ENCODE measurements at places on chromosomes 4 and X.

DNA sequence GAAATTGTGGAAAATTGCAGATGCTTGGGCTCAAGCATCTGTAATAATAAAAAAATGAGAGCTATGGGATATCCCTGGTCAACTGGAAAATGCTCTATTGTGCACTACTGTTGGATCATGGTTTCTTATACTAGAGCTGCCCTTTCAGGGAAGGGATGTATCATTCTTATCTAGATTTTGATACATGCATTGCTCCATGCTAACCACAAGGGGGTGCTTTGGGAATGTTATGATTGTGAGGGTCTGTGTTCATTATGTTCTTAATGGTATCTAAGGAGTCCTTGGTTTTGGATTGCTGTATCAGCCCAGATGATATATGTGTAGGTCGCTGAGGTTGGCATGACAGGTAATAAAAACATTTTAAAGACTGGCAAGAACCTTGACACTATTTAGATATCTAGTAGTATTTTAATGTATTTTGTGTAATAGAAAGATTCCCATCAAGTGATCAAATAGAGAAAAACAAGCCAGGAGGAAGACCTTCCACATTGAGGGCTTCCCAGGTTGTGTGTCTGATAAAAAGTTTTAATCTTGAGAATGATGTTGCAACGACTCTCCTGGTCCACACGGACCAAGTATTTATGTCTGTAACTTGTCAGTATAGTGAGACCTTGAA, 49.2 kb upstream of the TLR2 start:
- DNase-seq, result no peak

DNA sequence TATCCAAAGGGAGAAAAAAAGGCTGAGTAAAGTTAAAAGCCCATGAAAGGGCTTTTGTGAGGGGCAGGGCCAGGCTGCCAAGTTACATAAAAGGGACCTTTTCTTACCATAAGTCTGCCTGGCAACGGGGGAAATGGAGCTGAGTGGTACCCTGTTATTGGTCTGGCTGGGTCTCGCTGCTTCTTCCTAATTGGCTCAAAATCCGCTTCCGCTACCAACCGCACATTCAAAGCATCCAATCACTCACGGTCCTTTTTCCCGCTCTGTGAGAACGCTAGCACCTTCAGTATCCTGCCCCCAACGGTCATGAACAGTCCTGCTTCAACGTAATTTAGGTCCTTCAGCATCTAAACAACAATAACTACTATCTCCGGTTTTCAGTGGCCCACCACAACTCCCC, 611 bp downstream of the TEX11 start:
- no peak for DNase-seq

GRCh38 chr4:48795108-48795507, 15.0 kb upstream of the FRYL start:
- DNase-seq, result no peak

- DNase-seq, result no peak
These were observed 6.4 kb upstream of the SLC10A6 start for GRCh38 chr4:86855572-86855971.

DNA sequence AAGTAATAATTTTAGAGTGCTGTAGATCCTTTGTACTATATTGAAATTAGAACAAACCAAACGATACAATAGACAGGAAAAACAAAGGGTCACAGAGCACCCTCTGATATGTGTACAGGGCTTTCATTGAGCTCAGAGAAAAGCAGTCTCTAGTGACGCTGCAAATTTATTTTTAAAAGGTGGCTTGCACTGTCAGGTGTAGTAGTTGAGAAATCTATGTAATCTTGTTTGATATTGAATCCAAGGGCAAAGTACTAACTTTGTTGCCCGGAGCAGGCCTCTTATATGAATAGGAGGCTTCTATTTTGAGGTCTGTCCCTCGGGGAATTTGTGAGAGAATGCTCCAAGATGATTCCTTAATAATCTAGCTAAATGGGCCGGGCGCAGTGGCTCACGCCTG, 1755.5 kb downstream of the PCDH7 start:
- DNase-seq, result no peak

DNA sequence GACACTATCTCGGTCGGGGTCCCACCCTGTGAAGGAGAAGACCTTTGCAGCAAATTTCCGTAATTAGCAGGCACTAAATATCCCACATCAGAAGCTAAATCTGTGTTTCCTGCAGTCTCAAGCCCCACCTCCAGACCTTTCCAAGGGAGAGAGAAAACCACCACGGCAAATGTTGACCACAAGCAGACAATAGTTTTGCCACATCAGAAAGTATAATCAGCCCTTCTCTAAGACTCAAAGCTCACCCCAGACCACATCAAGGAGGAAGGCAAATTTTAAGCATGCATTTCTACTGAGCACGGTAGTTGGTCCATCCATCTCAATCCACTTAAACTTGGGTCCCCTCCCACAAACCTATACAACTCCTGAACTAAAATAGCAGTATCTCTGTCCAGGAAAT, 398.5 kb downstream of the GPM6A start:
- no peak for DNase-seq

DNA sequence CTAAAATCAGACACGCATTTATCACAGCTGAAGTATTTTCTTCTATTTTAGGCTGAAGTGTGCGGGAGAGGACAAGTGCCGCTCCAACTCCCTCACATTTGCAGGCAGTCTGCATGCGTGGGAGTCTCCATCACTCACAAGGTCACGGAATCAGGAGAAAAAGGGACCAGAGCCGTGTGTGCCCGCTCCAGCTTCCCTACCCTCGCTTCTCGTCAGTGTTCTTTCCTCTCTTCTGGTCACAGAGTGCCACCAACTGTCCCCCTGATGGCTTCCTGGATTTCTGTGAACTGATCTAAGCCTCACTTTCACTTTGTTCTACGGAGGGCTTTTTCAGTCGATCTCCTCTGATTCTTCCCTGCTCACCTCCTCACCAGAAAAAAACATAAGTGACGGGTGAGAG, 407.4 kb upstream of the AADAT start:
- DNase-seq, result no peak

- DNase-seq, result no peak
These were observed 64.2 kb downstream of the PACRGL start for GRCh38 chr4:20764366-20764992.

GRCh38 chr4:183335369-183335940, 13.2 kb upstream of the CLDN24 start:
- DNase-seq, result no peak
